NCI-H146 (cell line): ENCODE measurements at places on chromosomes 12 and 14.

DNA sequence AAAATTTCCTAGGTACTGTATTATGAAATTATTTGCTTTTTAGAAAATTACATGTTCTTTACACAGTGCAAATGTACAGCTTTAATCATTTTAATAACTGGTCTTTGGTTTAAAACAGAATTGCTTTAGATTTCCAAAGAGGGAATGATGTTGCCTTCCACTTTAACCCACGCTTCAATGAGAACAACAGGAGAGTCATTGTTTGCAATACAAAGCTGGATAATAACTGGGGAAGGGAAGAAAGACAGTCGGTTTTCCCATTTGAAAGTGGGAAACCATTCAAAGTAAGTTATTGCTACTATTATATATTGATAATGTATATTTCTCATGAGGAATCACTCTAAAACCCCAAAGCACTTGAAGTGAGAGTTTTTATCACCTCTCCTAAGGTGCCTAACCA, 13.4 kb downstream of the LGALS3 start:
- DNase-seq: no peak

DNA sequence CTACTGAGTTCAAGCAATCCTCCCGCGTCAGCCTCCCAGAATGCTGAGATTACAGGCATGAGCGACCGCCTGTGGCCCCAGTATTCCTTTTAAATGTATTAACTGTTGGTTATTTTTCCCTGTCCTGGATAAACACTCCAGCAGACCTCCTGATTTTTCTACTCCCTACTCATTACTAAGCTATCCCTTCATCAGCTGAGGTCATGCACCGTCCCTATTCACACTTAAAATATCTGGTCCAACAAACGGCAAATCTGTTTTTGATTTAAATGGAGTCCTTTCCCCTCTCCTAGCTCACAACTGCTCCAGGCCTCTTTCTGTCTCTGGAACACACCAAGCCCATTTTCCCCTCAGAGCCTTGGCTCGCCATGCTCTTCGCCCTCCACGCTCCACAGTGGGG, 1003.3 kb upstream of the TMEM132C start:
- DNase-seq: no peak

GRCh38 chr14:73758392-73759182, 44.4 kb upstream of the PNMA1 start:
- DNase-seq: peak; percentile 74

GRCh38 chr14:95666450-95666849, 19.8 kb upstream of the TCL1B start:
- DNase-seq: no peak

- no peak for DNase-seq
These were observed 540 bp downstream of the PAX9 start for GRCh38 chr14:36662258-36662542.

GRCh38 chr14:100776681-100777365, 49.1 kb upstream of the MEG3 start:
- no peak for DNase-seq
